ENCODE measurements at places on chromosomes 5 and 9.
A peak's percentile ranks its signal among the peaks of the same experiment; 100 is the strongest.

- no peak for DNase-seq
Measured at GRCh38 chr5:54900984-54901725, 84.2 kb downstream of the ESM1 start.

DNA sequence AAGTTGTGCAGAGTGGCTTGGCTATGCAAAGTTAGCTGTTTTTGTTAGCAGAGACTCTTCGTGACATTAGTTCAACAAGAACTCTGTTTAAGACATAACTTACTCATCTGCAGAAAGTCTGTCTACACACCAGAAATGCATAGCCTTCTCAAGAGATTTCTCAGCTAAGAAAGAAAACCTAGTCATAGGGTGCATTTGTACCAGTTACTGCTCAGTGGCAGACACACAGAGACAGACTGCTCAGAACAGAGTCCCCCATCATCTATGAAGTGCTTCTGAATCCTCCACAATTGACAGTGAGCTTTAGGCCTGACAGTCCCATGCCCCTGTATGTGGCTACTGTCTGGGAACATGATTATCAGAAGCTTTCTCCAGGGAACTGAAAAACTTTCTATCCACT, 56.1 kb upstream of the IFNK start:
- no peak for DNase-seq

DNA sequence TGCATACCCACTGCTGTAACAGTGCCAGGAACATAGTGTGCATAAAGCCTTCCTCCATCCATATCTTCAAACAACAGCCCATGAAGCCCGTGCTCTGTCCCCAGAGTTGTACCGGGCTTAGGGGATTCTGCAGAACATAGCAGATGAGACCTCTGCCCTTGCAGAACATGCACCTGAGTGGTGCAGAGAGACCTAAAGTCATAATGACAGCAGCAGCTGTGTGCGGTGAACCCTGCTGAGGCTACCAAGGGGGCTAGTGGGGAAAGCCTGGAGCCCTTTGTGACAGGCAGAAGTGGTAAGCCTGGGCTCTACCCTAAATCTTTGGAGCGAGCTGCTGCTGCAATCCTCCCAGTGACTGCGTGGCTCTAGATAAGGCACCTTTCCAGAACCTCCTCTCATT, 32.2 kb upstream of the BRD3 start:
- no peak for DNase-seq

DNA sequence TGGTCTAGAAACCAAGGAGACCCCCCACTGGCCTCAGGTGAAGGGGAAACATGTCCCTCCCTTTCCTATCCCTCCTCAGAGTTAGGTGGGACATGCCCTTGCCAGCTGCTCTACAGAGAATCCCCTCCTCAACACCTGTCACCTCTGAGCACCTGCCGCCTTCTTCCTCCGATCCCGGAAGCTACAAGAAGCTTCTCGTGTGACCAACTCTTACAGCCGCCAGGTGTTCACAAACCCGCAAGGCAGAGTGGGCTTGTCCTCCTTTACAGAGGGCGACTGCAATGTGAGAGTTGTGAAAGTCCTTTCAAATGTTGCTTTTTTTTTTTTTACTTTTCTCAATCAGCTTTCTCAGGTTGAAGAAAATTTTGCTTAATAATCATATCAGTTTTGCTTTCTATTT, 3.7 kb upstream of the ICE1 start:
- DNase-seq: no peak

GRCh38 chr5:158911693-158912363, 187.9 kb downstream of the EBF1 start:
- DNase-seq: no peak

GRCh38 chr9:18857769-18858168, 175.2 kb downstream of the SAXO1 start:
- no peak for DNase-seq

GRCh38 chr9:128495804-128496417, 8.6 kb upstream of the GLE1 start:
- DNase-seq: no peak

DNA sequence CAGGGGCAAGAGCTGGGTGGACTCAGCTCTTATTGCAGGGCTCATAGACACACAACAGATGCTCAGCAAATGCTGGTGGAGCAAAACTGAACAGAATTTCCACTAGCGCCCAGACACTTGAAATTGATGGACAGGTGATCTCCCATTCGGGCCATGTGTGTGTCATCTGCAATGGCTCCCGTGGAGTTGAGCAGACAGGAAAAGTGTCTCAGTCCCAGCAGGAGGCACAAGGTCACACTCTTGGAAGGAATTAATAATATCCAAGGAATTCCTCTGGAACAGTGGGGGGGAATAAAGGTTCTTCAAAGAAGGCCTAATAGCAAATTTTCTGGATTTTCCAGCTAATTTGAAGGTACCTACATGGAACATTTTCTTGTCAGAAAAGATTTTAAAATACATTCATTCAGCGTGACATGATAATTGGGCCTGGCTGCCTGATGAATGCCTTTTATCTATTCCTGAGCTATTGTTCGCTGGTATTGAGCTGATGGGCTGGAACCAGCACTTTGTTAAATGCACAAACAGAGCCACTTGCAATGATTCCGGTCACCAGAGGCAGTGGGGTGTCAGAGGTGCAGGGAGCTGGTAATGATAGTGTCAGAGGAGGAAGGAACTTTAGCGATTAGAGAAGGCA, 31.5 kb upstream of the ALDH1B1 start:
- DNase-seq: no peak

DNA sequence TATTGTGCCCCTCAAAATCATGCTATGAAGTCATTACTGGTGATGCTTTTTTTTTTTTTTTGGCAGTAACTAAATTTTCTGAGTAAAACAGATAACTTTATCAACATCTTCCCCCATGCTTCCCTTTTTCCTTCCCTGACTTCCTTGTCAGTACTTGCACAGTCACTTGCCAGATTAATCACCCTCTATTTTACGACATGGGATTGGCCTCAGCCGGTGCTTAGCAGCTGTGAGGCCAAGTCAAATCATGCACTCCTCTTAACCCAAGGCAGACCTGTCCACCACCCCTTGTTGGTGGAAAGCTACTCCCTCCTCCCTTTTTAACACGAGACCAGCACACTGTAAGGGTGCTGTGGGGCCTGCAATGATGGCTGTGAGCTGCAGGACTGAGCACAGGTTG, 118.0 kb upstream of the OTULINL start:
- DNase-seq: peak; percentile 56

DNA sequence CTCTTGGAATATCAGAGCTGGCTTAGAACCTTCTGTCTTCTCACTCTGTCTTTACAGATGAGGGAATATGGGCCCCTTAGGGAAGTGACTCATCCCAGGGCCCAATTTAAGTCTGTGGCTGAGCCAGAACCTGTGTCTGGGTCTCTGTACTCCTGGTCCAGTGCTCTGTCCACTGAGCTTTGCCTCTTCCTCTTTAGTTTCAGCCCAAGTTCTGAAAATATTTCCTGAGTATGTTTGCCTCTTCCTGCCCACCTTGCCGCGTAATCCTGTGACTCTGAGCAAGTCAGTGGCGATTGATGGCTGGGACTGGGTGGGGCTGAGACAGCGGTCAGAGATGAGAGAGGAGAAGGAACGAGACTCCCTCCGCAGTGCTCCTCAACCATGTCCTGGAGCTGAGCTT, 7.8 kb downstream of the IER5L start:
- peak; percentile 31 for DNase-seq
